ENCODE measurements at places on chromosomes 11 and 22.

DNA sequence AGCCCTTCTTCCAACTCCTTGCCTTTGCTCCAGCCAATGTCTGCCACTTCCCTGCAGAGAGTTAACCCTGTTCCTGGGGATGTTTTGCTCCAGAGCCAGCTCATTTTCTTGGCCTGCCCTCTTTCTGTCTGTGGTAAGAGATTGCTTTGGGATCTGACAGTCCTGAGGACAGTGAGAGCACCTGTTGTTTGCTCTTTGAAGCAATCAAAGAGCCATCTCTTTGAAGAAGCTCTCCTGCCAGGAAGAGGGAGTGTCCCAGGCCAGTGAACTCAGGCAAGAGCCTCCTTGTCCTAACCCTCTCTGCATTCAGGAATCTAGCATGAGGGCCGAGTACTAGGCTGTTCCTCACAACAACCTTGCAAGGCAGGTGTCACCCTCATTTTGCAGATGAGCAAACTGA is 42.2 kb downstream of the TRAF6 start:
- DNase-seq: no peak

DNA sequence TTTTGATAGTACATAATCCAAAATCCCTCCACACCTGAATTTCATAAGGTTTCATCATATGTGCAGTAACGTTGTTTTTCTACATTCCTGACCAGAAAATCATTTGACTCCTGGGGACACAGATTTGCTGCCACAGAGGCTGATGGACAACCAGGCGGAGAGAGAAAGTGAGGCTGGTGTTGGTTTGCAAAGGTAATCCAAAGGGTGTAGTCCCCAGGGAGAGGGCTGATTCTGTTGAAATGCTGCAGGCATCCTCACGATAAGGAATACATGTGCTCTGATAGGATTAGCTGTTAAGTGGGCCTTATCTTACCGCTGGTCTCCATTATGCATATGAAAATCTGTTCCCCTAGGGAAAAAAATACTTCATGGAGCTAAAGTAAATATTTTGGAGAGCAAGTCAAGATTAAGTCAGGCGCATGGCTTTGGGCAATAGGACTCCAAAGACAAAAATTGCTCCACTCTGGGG is 8.1 kb downstream of the APOL6 start:
- no peak for DNase-seq

DNA sequence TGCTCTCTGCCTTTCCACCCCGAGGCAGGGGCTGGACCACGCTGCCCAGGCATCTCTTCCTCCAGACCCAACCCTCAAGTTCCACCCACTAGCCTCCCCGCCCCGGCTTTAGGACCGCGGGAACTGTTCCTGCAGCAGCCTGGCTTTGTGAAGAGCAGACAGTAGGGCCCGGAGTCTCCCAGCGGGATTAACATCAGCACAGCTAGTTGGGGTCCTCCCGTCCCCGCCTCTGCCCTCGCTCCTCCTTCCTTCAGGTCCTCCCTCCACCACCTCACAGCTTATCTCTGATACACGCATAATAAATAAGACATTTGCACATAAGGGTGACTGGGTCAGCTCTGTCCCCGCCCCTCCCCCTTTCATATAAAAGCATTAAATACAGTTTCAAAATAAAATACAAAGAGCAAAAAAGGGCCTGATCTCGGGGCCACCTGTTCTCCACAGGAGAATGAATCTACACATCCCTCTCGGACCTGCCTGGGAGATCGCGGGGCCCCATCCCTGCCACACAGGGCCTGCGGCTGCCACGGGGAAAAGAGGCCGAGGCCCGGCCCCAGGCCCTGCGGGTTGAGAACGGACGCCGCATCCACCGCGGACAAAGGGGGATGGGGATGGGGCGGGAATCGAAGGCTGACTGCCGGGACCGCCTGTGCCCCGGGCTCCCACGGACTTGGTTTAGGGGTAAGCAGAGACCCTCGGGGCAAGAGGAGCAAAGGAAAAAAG is 6.5 kb downstream of the ZFTA start:
- DNase-seq: no peak

- DNase-seq: no peak
These were observed 61.7 kb downstream of the FBXO7 start for GRCh38 chr22:32536352-32536751.

DNA sequence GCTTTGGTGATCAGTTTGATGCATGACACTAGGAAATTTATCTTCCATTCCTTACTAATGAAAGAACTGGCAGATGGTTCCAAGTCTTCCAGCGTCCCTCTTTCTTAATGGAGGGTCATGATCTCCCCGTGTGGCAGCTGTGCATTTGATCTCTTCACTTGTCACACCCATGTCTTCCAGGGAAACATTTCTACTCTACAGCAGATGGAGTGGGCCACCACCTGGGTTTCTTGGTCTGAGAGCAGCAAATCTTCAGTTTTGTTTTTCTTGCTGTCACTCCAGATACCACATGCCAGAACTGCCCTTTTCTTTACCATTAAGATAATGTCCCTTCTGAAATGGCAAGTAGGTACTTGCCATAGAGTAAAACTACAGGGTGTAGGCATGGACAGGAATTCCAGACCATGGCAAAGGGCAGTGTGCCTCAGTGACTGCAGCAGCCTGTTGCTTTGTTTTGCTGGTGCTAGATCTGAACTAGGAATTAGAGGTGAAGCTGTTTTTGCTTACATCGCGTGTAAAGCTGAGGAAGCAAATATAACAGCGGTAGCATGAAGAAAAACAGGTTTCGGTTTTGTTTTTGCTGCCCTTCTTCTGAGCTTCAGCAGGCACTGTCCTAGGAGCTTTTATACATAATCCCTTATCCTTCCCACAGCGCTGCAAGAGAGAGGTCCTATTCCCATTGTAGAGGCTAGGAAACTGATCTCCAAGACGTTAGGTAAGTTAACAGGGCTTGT is 20.7 kb upstream of the C11orf96 start:
- DNase-seq: no peak

DNA sequence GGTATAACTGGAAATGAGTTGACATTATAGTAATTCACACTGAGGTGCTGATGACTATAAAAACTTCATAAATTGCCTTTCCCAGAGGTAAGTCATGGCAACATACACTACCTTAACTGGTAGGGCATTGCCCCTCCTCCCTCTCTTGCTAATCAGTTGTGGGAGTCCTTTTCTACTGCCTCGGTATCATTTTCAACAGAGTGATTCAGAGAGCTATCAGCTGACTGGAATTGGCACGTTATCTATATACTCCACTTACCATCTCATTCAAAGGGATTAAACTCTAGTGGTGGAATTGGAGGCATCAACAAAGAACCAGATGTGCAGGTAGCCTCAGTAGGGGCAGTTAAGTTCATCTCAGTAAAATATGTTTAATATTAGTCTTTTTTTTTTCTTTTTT is 8.0 kb upstream of the NUP160 start:
- DNase-seq: no peak

DNA sequence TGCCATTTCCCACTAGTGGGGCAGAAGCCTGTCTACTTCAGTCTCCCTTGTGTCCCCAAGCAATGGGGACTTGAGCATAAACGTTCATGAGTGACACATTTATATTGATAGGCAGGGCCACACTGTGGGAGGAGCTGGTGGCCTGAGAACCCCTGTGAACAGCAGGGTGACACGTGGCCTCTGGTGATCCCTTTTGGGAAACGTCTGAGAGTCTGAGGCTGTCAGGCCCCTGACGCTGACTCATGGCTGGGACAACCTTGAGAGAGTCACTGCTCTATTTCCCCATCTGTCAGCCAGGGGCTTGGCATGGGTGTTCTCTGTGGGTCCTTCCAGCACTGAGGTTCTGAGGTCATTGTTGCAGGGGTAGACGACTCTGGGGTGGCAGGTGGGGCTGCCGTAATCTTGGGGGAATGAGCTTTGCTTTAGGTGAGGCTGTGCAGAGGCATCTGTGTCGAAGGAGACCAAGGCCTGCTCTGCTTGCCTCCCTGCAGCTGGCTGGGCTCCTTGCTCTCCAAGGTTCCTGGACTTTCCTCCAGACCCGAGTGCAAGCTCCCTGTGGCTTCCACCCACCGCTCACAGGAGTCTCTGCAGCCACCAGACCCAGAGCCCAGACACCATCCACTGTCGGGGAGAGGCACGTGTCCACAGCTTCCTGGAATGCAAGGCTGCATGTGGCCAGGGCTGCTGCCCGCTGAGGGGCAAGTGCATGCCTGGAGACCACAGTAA is 54.7 kb downstream of the SMIM38 start:
- DNase-seq: no peak

DNA sequence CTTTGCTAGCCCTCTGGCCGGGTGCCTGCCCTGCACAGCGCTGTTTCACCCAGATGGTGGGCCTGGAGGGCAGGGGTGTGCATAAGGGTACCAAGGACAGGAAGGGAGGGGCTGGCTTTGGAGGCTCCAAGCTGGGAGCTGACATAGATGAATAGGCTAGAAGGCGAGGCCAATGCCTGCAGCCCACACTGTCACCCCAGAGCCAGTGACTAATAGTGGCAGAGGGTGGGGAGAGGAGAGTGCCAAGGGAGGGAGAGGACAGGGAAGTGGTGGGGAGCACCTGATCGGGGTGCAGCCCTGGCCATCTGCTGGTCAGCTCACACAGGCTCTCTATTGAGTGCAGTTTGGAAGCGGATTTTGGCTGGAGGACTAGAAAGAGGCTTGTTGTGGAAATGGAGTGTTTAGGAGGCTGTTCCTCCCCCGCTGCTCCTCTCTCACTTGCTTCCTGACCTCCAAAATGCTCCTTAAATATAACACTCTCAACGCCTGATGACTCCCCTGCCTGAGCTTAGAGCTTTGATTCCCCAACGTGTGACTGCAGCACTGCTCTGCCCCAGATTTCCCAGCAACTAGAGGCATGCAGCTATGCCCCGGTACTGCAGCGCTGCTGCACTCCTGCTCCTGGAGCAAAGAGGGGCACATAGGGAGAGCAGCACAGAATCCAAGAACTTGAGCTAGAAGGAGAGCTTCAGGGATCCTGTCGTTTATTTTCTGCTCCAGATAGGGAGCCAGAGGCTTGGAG is 89.2 kb downstream of the GRAMD1B start:
- DNase-seq: no peak

GRCh38 chr22:35329114-35329847 is 29.6 kb downstream of the TOM1 start:
- DNase-seq: no peak

- no peak for DNase-seq
These were observed 161.6 kb upstream of the SESN3 start for GRCh38 chr11:95392644-95393043.

GRCh38 chr22:49827271-49827852 is 311 bp downstream of the BRD1 start:
- DNase-seq: no peak

DNA sequence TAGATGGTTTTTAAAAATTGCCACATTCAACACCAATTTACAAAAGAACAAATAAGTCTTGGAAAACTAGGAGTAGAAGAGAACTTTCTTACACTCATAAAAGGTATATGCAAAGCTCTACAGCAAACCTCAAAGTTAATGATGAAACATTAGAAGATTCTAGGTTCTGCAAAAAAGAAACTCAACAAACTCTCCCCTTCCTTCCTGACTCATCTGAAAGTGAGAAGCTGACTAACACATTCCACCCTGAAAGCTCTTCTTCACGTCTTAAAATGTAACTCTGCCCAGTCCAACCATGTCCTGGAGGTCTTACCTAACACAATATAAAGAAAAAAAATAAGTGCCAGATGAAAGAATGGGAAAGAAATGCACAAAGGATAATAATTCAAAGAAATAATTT is 218.9 kb upstream of the ISX start:
- no peak for DNase-seq

GRCh38 chr11:2580061-2580421 is 119.8 kb downstream of the KCNQ1OT1 start:
- no peak for DNase-seq

DNA sequence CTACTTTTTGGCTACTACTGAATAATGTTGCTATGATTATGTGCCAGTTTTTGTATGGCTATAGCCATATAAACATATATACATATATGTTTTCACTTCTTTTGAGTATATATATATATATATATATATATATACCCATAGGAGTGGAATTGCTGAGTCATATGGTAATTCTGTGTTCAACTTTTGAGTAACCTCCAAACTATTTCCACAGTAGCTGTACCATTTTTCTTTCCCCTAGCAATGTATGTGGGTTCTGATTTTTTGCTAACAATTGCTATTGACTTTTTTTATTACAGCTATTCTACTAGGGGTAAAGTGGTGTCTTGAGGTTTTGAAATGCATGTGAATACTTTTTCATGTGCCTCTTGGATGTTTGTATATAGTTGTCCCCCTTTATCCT is 30.4 kb downstream of the CBL start:
- no peak for DNase-seq

DNA sequence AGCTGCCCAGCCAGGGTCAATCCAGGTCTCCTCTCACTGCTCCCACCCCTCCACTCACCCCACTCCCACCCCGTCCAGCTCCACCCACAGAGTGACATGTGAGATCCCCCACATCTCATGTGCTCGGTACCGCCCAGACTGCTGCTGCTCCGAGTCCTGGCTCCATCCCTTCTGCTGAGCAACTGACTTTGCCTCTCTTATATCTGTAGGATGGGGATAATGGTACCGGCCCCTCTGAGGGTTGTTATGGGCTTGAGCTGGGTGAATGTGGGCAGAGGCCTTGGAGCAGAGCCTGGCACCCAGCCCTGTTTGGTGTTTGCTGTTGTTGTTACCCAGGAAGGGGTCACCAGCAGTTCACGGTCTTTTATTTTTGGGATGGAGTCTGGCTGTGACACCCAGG is 77.0 kb downstream of the ST3GAL4 start:
- no peak for DNase-seq

DNA sequence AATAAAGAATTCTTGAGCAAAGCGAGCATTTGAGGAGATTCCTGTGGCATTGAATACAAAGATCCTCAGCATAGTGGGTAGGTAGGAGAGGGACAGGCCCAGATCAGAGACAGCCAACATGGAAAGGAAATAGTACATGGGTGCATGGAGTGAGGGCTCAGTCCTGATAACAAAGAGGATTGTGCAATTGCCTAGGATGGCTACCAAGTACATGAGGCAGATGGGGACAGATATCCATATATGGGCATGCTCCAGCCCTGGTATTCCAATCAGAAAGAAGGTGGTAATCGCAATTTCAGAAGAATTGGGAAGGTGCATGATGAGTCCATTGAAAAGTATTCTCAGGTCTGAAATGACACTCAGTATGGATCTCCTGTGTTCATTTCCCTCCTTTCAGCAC is 8.6 kb downstream of the OR51T1 start:
- no peak for DNase-seq

DNA sequence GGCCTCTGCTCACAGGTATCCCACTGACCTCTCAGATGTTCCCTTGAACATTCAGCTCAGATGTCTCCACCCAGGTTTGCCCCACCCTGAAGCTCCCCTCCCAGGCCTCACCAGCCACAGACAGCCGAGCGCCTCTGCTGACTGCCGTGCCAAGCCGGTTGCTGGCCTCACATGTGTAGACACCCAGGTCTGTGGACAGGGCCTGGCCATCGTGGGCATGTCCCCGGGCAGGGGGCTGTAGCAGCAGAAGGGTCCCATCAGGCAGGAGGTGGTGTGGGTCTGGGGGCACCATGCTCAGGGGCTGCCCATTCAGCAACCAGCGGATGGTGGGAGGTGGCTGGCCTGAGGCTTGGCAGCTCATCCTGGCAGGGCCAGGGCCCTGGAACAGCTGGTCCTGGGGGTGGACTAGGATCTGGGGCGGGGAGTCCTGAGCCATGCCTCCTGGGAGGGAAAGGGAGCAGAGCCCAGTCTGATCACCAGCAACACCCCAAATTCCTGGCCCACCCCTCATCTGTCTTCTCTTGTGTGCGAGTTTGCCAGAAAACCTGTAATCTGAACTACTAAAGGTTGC is 759 bp downstream of the ROBO4 start:
- no peak for DNase-seq

- DNase-seq: no peak
These were observed 175.0 kb downstream of the INSC start for GRCh38 chr11:15289723-15290122.

GRCh38 chr11:122703541-122704272 is 48.2 kb downstream of the UBASH3B start:
- no peak for DNase-seq

All from keratinocyte (primary cell).